ENCODE measurements at places on chromosomes 16 and 17. TPM values are rescaled to one million over a fixed set of nuclear protein-coding genes. Genes with fewer than 3 reads are reported as not detected.

GRCh38 chr16:17939723-17940122 lies 396.8 kb downstream of the NPIPA8 start:
- DNase-seq = no peak

Gene CCL5
- not detected for total RNA-seq

GRCh38 chr17:48295362-48296288 lies 134.4 kb downstream of the SKAP1 start:
- DNase-seq = peak; percentile 42

DNA sequence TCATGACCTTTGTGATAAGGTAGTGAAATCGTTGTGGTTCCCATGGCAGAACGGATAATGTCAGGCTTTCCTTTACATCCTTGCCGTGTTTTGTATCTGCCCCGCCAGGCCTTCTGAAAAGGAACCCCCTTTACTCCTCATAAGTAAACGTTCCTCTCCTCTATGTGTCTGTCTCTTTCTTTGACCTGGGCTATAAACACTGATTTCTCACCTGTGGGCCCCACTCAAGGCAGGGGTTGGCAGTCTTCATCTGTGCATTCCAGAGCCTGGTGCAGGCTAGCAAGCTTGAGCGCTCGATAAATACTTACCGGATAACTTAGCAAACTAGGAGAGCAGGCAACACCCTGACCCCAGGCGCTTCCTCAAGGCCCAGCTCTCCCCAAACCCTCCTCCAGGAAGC lies 7.3 kb upstream of the HAP1 start:
- no peak for DNase-seq

- no peak for DNase-seq
These were observed 115.0 kb upstream of the SEC14L1 start for GRCh38 chr17:77025781-77026180.

GRCh38 chr16:82055117-82055516 lies 20.1 kb downstream of the HSD17B2 start:
- DNase-seq = no peak

Gene SPN
- total RNA-seq = 0.60 TPM

DNA sequence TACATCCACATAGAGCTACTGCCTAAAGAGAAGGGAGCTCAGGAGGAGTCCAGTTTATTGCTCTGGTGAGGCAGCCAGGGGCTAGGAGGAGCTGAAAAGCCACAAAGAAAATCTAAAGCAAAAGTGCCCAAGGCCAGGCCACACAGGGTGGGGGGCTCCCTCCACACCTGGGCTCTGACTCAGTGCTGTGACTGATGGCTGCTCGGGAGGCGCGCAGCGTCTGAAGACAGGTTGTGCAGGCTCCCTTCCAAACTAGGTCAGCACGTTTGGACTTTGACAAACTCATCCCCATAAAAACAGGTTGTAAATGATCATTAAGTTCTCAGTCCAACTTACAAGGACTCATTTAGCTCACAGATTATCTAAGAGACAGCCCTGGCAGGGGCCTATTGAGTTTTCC lies 22.2 kb upstream of the LCMT1 start:
- DNase-seq = no peak

Gene EPOP
- 13.9 TPM for total RNA-seq

GRCh38 chr17:73909186-73909585 lies 264.9 kb upstream of the SDK2 start:
- DNase-seq = no peak

Gene TBC1D3E
- total RNA-seq = 4.9 TPM

Gene ALDH3A1
- 1.0 TPM for total RNA-seq

- no peak for DNase-seq
These were observed 89.5 kb downstream of the CLEC16A start for GRCh38 chr16:11033629-11034420.

Gene CMTM1
- total RNA-seq = 2.0 TPM

DNA sequence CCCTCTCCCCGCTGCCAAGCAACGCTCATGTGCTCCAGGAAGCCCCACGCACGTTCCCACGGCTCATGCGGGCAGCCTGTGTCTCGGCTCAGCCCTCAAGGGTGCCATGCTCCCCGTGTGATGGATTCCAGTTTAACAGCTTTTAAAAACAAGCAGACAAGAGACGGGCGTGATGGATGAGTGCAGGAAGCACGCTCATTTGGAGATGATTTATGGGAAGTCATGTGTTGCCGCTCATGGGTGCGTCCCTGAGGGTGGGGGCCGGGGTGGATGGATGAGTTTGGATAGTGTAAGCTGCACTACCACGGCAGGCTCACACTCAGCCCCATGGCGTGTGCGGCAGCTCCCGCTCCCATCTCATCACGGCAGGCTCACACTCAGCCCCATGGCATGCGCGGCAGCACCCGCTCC lies 132.8 kb downstream of the RBFOX3 start:
- DNase-seq = no peak

Gene SLC13A5
- total RNA-seq = 0.67 TPM

Gene CCL8
- total RNA-seq = not detected

Gene ZNF652
- total RNA-seq = 30.0 TPM

- DNase-seq = no peak
These were observed 4.0 kb downstream of the ALDH3A2 start for GRCh38 chr17:19652595-19652994.

Gene KRTAP16-1
- not detected for total RNA-seq

- DNase-seq = no peak
These were observed 601 bp downstream of the JMJD8 start for GRCh38 chr16:683396-684070.

DNA sequence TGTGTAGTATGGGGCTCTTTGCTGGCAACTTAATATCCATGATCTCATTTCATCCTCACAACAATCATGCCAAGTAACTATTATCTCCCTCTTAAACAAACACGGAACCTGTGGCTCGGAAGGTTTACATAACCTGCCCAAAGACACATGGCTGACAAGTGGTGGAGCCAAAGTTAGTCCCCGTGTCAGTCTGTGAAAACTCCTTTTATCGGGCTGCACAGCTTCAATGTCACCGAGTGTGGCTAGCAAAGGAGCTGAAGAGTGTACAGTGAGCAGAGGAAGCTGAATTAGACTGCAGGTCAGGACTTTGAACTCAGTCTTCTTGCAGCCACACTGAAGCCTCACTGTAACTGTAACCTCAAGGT lies 80.3 kb downstream of the PARN start:
- peak; percentile 22 for DNase-seq

- DNase-seq = no peak
These were observed 192 bp downstream of the FASN start for GRCh38 chr17:82097919-82098168.

GRCh38 chr17:29918016-29918415 lies 12.0 kb downstream of the SSH2 start:
- no peak for DNase-seq

Data from cardiac muscle cell (in vitro differentiated cells and primary cell).